ENCODE measurements at places on chromosomes 13 and 19.

DNA sequence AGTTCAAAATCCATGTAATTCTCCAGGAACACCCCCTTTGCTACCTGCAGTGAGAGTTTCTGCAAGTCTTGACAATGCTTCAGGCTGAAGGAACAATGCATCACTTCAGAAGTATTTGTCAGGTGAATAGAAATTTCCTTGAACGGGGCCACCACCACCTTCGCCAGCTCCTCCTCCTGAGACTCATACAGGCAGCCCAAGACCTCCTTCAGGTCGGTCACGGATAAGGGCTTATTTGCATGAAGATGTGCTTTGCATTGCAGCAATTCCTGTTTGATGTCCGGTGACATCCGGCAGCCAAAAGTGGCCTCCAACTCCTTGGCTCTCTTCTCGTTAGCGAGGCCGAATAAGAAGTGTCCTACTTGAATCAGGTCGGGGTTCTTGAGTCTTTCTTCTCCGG, 8.4 kb downstream of the NLRP7 start:
- no peak for ATAC-seq

- no peak for ATAC-seq
These were observed 64.3 kb downstream of the SPRY2 start for GRCh38 chr13:80276371-80277289.

GRCh38 chr19:8087876-8088275, 35.3 kb downstream of the CCL25 start:
- no peak for ATAC-seq

- no peak for ATAC-seq
These were observed 48.4 kb downstream of the C1QTNF9 start for GRCh38 chr13:24357756-24358155.

- ATAC-seq, result no peak
These were observed 132.6 kb downstream of the COG6 start for GRCh38 chr13:39788102-39788501.

GRCh38 chr19:10544753-10545251, 1.1 kb downstream of the ATG4D start:
- ATAC-seq, result no peak
